Renal pelvis (tissue), 12 donors: ENCODE measurements at places on chromosomes 4 and X. TPM values are rescaled to one million over a fixed set of nuclear protein-coding genes. Genes with fewer than 3 reads are reported as not detected.

The CSN3 gene
- not detected for polyA plus RNA-seq

The RNF128 gene
- polyA plus RNA-seq = 12.0 TPM

The SH3BP2 gene
- polyA plus RNA-seq = 46.1 TPM

The SLC7A11 gene
- 1.8 TPM for polyA plus RNA-seq

The NKX1-1 gene
- not detected for polyA plus RNA-seq

The SERPINA7 gene
- 0.28 TPM for polyA plus RNA-seq

The TEX13C gene
- polyA plus RNA-seq = 0.04 TPM

The SPP1 gene
- 112 TPM for polyA plus RNA-seq

The HTN3 gene
- polyA plus RNA-seq = not detected

The UBE2D3 gene
- 294 TPM for polyA plus RNA-seq

The UVSSA gene
- polyA plus RNA-seq = 16.5 TPM

The SLC30A9 gene
- polyA plus RNA-seq = 116 TPM

The DTHD1 gene
- not detected for polyA plus RNA-seq

The CXCL11 gene
- 0.38 TPM for polyA plus RNA-seq

The BLOC1S4 gene
- 13.3 TPM for polyA plus RNA-seq

The FATE1 gene
- polyA plus RNA-seq = not detected

The UNC5C gene
- polyA plus RNA-seq = 42.0 TPM

The STBD1 gene
- polyA plus RNA-seq = 2.0 TPM

The MMRN1 gene
- polyA plus RNA-seq = 5.5 TPM

The ARHGAP6 gene
- 13.4 TPM for polyA plus RNA-seq

- no peak for DNase-seq
Observed at GRCh38 chr4:108170631-108171338, 2.1 kb upstream of the LEF1 start.

- DNase-seq = no peak
Observed at GRCh38 chr4:147824884-147825283, 93.0 kb downstream of the ARHGAP10 start.

- no peak for DNase-seq
Observed at GRCh38 chr4:114005569-114006442, 26.4 kb upstream of the ARSJ start.

DNA sequence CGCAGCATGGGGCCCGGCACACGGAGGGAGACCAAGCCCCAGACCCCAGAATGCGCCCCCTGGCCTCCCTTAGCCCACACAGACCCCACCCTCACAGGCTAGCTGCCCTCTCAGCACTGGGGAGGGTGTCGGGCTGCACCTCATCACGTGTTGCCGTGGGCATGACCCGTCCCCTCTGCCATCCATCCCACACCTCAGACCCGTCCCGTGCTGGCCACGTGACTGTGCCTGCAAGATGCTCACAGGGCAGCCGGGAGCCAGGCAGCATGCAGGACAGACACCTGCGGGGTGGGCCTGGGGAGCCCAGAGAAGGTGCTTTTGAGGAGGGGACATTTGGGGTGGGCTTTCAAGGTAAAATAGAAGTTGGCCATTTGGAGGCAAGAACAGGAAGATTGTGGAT is 4.8 kb downstream of the MSANTD1 start:
- DNase-seq = no peak

- DNase-seq = no peak
Observed at GRCh38 chr4:166518776-166519175, 645.7 kb downstream of the TLL1 start.

DNA sequence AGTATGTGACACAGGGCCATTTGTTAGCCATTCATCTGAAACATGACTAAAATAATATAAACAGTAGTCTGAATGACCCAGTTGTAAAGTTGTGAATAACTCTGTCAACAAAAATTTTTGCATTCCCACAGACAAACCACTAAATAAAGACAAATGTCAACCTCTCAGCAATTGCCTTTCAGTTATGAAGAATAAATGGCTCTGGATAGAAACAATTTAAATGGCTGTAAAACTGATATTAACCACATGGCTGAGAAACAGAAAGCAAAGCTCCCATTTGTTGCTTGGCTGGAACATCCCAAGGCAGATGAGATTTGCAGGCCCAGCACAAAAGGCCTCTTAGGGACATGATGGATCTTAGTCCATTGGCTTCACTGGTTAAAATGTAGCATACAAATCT is 296.3 kb downstream of the GALNTL6 start:
- peak; percentile 14 for DNase-seq

DNA sequence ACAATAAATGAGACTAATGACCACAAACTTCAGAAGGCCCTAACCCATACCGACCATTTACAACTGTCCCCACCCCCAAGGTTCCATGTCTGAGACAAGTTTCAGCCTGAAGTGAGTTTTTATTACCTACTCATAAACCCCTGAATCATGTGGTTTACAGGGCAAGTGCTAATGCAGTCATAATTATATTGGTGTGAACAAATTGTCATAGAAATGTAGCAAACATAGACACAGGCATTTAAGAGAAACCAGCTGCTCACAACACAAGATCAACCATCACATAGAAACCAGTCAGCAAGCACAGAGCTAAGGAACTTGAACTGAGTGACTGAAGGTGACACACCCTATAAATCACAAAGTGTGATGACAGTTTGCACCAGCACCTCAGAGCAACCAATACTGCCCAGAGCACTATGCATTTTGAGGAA is 173.8 kb upstream of the MID1 start:
- DNase-seq = peak; percentile 40

GRCh38 chr4:124105212-124105611 is 607.3 kb downstream of the ANKRD50 start:
- no peak for DNase-seq

DNA sequence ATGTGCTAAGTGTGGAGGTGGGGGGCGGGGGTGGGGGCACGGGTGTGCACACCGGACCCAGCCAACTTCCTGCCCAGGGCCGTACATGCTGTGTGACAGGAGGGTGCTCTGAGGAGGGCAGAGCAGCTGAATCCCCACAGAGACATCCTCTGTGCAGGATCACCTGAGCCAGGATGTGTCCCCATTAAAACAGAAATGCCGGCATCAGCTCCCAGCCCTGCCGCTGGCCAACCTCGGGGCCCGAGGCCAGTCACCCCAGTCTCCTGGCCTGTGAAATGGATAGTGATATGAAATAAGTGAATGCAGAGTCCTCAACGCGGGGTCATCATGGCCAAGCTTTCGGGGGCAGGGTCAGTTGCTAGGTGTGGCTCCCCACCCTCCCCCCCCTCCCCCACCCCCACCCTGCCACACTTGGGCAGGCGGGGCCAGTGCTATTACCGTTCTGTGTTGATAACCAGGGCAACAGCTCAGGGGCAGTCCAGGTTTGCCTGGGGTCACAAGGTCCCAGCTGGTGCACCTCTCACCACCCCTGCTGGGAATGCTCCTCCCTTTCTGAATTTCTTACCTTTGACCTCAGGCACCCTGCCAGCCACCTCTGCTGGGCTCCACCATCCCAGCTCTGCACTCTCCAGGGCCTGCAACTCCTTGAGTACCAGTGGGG is 227.2 kb upstream of the PSAPL1 start:
- DNase-seq = no peak

DNA sequence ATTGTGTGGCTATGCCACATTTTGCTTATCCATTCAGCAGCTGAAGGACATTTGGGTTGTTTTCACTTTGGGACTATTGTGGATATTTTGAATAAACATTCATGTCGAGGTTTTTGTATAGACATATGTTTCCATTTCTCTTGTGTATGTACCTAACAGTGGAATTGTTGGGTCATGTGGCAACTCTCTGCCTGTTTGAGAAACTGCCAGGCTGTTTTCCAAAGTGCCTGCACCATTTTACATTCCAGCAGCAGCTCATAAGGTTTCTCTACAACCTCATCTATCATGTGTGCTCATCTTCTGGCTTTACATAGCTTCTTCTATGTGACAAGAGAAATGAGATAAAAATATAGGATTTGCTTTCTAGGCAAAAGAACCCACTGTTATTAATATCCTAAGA is 29.5 kb upstream of the TSPAN5 start:
- no peak for DNase-seq

DNA sequence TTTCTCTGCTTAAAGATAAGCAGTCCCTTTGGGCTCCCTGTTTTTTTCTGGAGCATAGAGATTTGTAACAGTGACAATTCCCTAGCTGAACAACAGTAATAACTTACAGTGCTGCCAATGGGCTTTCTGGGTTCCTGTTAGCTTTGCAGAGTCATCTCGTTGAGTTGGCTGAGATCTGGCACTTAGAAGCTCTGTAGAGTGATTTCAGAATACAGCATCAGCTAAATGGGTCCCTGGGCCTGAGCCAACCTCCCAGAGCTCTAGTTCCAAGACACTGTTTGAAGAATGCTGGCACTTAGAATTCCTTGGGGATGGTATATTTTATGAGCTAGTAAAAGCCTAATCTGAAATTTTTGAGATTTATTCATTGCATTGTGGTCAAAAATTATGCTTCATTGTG is 43.5 kb upstream of the SERTM2 start:
- no peak for DNase-seq

- DNase-seq = no peak
Observed at GRCh38 chr4:52554612-52555355, 104.3 kb downstream of the USP46 start.

- DNase-seq = no peak
Observed at GRCh38 chr4:151246742-151247141, 30.2 kb upstream of the PRSS48 start.

- DNase-seq = no peak
Observed at GRCh38 chr4:121594796-121595526, 101.8 kb downstream of the ANXA5 start.

- DNase-seq = no peak
Observed at GRCh38 chrX:124085063-124085462, 123.6 kb downstream of the STAG2 start.

DNA sequence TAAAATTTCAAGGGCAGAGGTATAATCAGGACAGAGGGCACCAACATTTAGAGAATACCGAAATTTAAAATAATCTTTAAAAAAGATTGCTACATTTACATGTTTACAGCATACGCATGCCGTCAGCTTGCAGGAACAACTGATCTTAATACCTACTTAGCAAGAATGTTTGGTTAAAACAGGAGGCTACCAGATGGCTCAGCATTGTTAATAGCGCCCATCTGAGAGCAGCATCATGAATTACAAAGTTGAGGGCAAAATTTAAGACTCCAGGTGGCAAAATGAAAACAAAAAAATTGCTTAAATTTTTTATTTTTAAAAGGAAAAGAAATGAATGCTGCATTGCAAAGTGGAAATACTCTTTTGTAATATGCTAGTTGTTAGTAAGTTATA is 241.3 kb downstream of the C4orf33 start:
- no peak for DNase-seq

DNA sequence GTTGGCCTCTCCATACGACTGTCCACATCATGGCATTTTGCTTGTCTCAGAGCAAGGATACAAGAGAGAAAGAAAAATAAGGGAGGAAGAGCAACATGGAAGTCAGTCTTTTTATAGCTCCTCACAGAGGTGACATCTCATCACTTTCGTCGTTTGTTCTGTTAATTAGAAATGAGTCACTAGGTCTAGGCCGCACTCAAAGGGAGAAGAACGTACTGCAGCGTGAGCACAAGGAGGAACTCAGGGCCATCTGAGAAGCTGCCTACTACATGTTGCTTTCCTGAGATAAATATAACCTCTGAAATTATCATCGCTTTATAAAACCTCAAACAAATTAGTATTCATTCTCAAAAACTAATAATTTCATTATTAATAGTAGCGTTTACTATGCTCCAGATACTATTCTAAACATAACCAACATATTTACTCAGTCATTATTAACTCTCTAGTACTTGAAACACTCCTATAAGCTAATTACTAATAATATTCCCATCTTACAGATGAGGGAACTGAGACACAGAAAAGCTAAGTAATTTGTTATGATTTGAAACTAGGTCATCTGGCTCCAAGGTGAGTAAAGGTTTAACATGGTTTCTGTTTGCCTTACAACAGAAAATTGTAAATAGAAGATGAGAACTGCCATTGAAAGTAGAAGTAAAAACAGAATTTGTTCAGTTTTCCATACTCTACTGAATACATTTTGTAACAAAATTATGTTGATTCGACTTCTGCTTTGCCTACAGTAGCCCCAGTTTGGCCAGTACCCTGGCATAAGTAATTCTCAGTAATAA is 213.2 kb upstream of the UGT8 start:
- DNase-seq = no peak

GRCh38 chr4:116953947-116954346 is 131.4 kb downstream of the TRAM1L1 start:
- DNase-seq = no peak

DNA sequence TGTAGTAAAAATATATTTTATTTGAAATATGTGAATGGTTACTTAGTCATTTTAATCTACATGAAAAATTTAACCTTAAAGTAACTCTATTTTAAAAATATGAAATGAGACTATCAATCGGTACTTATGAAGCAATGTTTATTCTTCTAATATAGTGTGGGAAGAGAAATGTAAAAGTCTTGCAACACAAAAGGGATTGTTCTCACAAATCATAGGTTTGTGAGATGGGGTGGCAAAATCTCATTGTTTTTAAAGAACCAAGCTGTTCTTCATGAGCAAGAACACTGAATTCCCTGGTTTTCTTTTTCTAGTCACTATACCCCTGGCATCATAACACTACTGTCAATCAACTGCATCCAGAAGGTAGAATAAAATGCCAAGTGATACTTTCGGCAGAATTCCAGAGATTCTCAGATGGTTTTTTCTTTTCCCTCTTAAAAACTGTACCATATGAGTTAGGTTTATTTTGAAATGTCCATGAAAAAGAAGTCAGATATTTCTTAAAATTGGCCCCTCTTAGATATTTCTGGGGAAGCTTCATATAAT is 52.2 kb downstream of the SNCA start:
- no peak for DNase-seq

GRCh38 chrX:112631892-112632291 is 47.8 kb downstream of the LHFPL1 start:
- DNase-seq = no peak

GRCh38 chr4:100288811-100289529 is 98.7 kb upstream of the DDIT4L start:
- no peak for DNase-seq

- peak; percentile 21 for DNase-seq
Observed at GRCh38 chr4:109912706-109913595, at the start of gene EGF. Gene EGF (plus strand): TSS chr4:109912883. CDS start chr4:109913336, 453 bp downstream.

DNA sequence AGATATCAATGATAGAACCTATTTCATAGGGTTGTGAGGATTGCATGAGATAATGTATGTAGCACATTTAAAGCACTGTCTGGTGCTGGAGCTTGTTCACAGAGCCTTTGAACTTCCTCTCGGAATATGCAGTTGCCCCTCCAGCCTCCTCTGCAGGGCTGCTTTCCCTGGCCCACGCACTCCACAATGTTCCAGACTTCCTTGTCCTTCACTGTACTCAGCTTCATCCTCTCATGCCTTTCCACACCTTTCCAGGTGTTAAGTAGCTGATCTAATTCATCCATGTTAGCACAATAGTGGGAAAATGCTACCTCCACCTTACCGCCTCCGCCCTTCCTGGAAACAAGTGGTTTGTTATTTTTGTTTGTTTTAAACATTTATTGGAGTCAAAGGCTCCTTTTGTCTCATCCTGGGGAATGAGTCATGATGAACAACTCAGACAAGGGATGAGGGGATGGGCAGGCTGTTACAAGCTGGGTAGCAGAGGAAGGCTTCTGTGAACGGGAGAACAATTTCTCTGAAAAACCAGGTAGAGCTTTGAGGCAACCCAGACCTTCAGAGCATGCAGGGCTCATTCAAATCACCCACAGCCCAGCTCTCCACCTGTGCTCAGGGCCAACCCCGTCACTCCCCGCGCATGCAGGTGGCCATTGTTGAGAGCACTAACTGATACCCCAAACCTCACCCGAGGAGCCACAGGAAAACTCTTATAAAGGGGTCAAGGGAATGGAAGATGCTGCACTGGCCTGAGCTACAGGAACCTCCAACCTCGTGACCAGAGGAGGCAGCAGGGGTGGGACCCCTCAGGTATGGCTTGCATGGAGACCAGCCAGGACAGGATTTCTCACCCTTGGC is 84.9 kb upstream of the TBL1X start:
- DNase-seq = no peak
